HFFc6 (cell line): ENCODE measurements at places on chromosomes 16 and 17.
A peak's percentile ranks its signal among the peaks of the same experiment; 100 is the strongest.

DNA sequence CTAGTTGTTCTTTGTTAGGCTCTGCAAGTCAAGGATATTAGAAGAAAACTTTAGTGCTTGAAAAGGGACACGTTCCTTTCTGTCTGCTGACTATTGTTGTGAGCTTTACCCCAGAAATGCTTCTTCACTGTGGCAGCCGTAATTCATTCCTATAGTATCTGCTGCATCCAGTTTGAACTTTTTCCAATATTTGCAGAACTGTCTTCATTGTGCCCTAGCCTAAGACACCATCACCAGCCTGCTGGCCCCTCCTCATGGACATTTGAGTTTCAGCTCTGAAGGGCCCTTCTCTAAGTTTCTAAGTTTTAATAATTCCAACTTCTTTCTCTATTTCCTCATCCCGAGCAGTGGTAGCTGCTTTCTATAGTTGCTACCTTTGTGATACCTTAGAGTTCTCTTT is 91.7 kb downstream of the SLC39A11 start:
- no peak for DNase-seq

- DNase-seq = no peak
These were observed 116.8 kb downstream of the WSCD1 start for GRCh38 chr17:6186998-6187397.

- no peak for DNase-seq
These were observed 26.2 kb upstream of the SSTR2 start for GRCh38 chr17:73138541-73139138.

DNA sequence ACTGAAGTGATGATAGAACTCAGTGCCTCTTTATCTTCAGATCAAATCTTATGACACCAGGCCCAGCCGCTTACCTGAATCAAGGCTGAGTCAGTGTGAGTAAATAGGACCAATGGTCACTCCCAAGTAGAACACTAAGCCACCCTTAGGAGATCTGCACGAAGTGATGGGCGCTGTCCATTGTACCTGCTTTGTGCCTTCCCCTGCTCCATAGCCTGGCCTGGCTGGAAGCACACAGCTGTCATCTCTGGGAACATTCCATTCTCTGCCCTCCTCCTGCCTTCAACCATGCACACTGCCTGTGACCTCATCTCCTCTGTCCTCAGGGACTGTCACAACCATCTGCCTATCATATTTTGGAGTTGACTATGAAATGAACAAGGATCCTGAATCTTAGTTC is 279.5 kb upstream of the ASIC2 start:
- no peak for DNase-seq

- peak; percentile 91 for DNase-seq
These were observed 209.4 kb upstream of the CIBAR2 start for GRCh38 chr16:85321509-85322271.

GRCh38 chr17:59666235-59666634 is 41.0 kb downstream of the PTRH2 start:
- DNase-seq = no peak

GRCh38 chr16:2782583-2783351 is 4.6 kb downstream of the PRSS33 start:
- DNase-seq = no peak

DNA sequence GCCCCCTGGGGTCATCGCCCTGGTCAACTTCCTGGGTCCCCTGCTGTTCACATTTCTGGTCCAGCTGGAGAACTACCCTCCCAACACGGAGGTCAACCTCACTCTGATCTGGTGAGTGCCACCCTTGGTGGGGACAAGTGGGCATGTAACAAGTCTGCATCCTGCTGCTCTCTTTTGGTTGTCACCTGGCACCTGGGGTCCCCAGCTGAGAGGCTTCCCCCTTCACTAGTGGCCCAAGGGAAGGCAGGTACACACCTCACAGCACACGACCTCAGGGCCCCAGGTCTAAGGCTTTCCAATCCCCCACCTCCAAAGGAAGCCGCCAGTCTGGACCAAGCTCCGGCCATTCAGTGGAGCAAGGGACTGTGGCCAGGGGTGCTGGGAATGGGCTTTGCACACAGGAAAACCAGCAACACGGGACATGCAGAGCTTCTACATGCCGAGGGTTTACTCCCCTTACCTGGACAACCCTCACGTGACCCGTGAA is 4.4 kb downstream of the TMC8 start:
- DNase-seq = no peak
